T-cell (primary cell): ENCODE measurements at places on chromosomes 11 and 22.

DNA sequence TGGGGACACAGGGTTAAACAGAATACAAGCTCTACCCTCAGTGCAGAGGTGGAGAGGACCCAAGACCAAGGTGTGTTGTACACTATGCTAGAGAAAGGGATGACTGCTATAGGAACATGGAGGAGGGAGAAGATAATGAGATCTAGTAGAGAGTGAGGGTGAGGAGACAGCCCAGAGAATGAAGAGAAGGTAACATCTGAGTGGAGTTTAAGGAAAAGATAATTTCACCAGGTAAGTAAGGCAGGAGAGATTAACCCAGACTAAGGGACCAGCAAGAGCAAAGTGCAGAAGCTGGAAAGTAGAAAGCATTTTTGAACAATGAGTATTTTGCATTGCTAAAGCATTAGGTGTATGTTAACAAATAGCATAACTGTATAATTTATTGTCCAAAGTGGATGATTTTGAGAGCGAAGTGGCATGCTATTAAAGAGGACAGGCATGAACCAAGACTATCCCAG, 128.8 kb downstream of the RASSF10 start:
- DNase-seq, result no peak

DNA sequence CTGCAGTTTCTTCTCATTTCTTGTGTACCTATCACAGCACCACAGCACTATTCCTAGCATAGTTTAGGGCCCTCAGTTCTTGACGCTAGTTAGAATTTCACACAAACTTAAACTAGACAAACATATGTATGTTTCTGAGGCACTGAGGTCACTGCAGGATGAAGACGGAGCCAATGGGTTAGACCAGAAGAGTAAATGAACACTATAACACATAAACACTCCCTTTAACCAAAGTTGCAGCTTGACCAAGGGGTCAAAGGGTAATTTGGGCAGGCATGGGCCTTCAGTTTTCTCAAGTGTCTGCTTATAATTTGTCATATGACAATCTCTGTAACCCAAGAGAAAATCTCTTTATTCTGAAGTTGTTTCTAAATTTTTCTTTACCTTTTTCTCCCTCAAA, 12.9 kb upstream of the HBE1 start:
- no peak for DNase-seq

DNA sequence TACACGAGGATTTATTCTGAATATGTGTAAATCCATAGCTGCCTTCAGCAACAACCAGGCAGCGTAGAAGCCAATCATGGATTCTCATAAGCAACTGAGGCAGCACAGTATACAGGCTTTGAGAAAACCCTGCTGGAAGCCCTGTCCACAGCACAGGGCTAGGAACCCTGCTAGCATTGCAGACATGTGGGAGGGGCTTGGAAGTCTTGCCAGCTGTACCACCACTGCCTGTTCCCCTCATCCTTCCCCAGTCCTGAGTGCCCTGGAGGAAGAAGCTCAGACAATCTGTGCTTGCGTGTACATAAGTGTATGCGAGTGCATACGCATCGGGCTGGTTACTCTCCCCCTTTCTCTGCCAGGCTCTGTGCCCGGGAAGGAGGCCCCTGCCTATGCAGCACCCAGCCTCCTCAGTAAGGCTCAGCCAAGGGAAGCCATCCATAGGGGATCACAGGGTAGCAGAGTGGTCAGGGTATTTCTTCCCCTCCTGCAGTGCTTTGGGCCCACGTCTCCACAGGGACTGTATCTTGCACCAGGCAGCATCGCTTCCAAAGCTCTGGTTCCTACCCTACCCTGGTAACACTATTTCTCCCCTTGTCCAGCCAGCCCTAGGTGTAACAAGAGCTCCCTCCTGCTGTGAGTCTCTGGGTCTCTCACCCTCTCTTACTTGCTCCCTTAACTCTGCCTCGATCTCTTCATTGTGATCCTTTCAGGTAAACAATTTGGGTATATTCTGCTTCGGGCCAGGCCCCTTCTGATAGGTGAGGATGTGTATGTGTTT, 90.5 kb downstream of the GALNT18 start:
- no peak for DNase-seq

GRCh38 chr11:79383874-79384273, 57.0 kb downstream of the TENM4 start:
- no peak for DNase-seq

DNA sequence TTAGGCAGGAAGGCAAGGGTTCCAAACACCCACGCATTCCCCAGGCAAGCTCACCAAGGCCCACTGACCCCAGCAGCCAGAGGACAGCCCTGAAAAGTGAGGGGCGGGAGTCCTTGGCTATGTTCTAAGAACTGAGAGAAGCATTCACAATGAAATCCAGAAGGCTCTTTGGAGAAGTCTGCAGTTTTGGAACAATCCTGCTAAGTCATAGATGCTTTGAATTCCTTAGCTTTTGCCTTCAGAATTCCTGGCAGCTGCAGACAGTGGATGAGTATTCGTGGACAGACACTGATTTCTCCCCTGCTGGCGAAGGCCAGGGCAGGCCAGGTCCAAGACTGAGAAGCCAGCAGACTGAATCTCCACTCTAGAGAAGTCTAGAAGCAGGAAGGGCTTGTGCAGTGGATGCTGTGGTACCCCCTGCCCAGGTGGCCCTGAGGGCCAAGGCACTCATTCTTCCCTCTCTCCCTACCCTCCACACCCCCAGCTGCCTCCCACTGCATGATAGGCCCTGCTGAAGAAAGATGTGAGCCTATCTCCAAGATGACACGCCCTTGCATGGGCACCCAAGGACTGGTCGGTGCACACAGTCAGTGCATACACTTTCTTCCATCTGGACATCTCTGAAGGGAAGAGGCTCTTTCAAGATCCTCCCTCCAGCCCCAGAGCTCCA, 133.2 kb upstream of the TEAD1 start:
- DNase-seq, result no peak

GRCh38 chr11:18699848-18700261, 1.3 kb downstream of the TMEM86A start:
- no peak for DNase-seq

- peak; percentile 34 for DNase-seq
These were observed 545 bp upstream of the TIRAP start for GRCh38 chr11:126282361-126282735.

GRCh38 chr11:6813656-6814055, 14.2 kb upstream of the OR6A2 start:
- no peak for DNase-seq

DNA sequence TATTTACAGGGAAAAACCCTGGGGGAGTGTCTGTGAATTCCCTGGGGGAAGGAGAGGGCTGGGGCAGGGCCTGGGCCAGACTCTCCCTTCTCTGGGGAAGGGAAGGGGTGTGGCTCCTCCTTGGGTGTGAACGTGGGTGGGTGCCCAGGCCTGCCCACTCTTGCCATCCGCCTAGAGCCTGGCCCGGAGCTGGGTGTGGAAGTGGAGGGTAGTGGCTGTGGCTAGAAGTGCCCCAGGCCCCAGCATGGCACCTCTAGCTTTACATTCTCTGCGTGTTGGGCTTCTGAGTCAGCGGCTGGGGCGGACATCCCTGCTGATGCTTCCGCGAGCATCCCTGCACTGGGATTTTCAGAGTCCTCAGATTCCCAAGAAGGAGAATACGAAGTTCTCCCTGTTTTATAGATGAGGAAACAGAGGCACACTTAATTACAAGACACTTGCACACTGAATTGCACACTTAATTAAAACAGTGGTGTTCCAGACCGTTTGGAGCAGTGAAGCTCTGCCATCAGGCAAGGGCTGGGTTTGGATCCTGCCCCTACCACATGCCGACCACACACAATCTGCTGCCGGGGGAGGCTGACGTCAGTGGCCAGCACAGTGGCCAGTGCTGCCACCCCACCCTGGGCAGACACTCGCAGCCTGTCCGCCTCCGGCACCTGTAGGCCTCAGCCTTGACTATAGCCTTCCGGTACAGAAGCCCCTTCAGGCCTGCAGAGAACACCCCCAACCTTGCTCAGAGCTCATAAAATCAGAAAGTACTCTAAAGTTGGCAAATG, 7.6 kb downstream of the BAD start:
- DNase-seq, result no peak

DNA sequence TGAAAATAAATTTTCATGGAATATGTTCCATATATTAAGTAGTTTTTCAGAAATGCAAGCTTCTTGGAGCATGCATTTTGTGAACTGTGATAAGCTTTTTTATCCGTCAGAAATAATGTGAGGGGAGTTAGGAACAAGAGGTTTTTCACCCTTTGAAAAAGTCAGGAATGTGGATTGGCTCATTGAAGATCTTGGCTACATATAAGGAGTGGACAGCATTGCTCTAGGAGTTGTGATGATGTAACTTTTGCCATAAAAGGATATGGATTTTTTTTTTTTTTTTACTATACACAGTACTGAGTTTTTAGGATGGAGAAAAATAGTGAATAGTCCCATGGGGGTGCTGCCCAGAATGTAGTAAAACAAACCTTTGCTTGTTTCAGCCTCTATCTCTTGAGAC, 180.2 kb downstream of the NAV2 start:
- no peak for DNase-seq
